ENCODE measurements at places on chromosomes 12 and 14. TPM values are rescaled to one million over a fixed set of nuclear protein-coding genes. Genes with fewer than 3 reads are reported as not detected.

PKP2 gene
- 49.9 TPM for total RNA-seq

CACNA2D4 gene
- total RNA-seq: not detected

PLD4 gene
- not detected for total RNA-seq

CLEC2D gene
- total RNA-seq: 7.1 TPM

DNA sequence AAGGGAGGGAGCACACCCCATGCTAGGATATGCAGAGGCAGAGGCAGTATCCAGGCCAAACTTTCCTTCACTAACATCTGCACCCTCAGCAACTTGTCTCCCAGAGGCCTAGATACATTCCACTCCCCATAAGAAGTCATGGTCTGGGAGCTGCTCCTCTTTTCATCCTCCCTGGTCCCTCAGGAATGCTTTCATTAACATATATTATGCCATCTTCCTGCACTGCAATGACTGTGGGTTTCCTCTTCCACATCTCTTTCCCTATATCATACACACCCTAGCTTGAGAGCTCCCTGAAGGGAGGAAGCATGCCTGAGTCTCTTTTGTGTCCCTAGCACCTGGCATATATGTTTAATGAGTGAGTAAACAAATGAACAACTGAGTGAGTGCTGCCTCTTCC is 8.6 kb downstream of the DDN start:
- peaks cover 92% of the 10 kb centered on the region for H3K27me3 ChIP-seq
- no peaks in the 10 kb centered on the region for H3K36me3 ChIP-seq
- H3K27ac ChIP-seq: no peak overlapping the region
- no peaks in the 10 kb centered on the region for H3K4me1 ChIP-seq

DNA sequence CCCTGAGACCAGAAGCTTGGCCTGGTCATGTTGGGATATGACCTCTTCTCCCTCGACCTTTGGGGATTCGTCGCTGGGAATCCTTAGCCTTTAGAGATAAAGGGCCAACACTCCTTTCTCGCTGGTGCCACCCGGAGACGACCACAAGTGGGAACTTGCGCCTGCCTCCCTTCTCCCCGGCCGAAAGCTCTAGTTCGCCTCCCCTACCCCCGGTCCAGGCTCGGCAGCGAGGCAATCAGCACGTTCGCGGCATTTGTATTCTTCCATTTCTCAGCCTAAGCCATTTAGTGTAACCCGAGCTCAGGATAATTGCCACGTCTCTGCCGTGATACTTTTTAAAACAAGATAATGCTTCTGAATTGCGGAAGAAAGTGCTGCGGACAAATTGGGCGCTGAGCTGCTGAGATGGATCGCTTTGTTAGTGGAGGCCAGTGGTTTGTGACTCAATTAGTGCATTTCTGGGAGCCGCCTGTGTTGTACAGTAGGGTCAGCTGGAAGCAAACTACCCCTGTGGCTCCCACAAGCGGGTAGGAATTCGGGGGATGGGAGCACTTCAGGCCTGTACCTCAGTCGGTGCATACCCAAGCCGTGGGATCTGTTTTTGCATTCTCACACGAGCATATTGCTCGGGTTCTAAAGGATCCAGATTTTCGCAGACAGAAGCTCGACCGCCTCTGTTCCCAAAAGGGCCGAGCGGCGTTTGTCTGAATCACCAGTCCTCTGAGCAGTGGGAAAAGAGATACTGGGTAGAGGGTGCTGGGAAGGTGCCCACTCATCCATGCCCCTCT is 6.8 kb upstream of the SIX1 start:
- no peak overlapping the region for H3K27ac ChIP-seq
- no peaks in the 10 kb centered on the region for H3K36me3 ChIP-seq
- peaks cover 60% of the 10 kb centered on the region for H3K4me1 ChIP-seq
- H3K4me3 ChIP-seq: peak overlapping the region; percentile 72

DNA sequence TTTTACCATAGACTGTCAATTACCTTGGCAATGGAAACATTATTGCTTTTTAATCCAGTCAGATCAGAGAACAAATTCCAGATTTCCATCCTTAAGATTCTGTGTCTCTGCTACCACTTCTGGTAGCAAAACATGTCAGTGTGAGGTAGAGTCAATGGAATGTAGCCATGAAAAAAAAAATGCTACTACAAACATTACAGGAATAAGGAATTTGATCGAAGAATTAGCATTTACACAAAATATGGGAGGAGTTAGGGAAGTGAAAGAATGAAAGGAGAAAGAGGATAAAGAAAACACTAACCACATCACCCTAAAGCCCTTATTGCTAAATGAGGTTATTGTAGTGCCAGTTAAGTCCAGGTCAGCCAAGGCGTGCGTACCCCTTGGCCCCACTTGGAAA is 9.2 kb downstream of the MED21 start:
- peaks cover 44% of the 10 kb centered on the region for H3K36me3 ChIP-seq
- H3K4me1 ChIP-seq: no peaks in the 10 kb centered on the region
- H3K4me3 ChIP-seq: no peak overlapping the region
- DNase-seq: no peak

DNA sequence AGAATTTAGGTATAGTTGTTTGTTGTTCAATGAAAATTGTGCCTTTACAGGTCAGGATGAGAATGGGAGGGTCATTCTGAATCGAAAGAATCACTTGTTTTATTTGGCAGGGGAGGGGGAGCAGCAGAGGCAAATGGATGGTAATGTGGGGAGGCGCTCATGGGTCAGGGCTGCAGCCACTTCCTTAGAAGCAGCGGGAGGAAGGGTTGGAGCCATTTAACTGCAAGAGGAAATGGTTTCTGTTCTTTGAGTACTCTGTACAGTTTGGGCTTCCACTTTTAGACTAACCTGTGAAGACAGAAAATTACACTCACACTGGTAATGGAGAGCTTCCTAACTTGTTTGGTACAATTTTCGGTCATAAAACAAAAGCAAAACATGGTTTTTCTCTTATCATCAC is 57.2 kb downstream of the PIWIL1 start:
- no peaks in the 10 kb centered on the region for H3K4me1 ChIP-seq
- no peak overlapping the region for H3K27ac ChIP-seq
- DNase-seq: no peak
- no peaks in the 10 kb centered on the region for H3K36me3 ChIP-seq

DNA sequence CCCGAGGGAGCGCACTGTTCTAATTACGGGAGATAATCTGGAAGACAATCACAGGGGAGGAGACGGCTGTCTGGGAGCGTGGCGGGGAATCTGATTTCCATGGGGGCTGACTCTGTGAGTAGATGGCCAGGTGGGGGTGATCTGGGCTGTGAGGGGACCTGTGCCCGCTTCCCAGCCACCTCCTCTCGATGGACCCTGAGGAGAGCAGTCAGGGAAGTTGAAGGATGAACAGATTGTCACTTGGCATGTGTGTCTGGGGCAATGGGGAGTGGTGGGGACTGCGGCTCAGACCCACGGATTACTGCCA is 22.6 kb downstream of the GALNT9 start:
- no peak for DNase-seq
- no peak overlapping the region for H3K27ac ChIP-seq
- H3K36me3 ChIP-seq: no peaks in the 10 kb centered on the region
- H3K27me3 ChIP-seq: no peaks in the 10 kb centered on the region
- H3K4me1 ChIP-seq: no peaks in the 10 kb centered on the region
- H3K4me3 ChIP-seq: no peak overlapping the region

DNA sequence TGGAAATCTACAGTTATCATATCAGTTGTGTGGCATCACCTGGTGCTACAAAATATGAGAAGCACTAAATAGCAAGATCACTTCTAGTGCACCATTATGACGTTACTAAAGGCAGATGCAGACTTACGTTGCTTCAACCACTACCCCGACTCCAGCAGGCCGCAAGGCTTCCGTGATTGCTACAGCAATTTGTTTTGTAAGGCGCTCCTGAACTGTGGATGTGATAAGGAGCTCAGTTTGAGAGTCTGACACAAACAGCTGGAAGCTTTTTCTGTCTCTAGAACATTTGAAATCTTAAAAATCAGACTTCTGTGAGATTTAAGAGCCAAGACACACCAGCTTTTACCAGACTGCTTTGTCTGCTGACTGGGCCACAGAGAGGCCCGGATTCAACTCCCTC is 57.0 kb downstream of the GCH1 start:
- no peak for DNase-seq
- no peak overlapping the region for H3K4me3 ChIP-seq
- no peak overlapping the region for H3K27ac ChIP-seq
- no peaks in the 10 kb centered on the region for H3K36me3 ChIP-seq

DNA sequence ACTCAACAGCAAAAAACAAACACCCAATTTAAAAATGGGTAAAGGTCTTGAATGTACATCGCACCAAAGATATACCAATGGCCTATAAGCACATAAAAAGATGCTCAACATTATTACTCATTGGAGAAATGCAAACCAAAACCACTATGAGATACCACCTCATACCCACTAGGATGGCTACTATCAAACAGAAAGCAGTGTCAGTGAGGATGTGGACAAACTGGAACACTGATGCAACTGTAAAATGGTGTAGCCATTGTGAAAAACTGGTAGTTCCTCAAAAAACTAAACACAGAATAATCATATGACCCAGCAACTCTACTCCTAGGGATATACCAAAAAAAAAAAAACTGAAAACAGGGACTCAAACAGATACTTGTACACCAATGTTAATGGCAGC is 49.3 kb downstream of the CDK17 start:
- H3K27me3 ChIP-seq: no peaks in the 10 kb centered on the region
- H3K36me3 ChIP-seq: no peaks in the 10 kb centered on the region
- no peak overlapping the region for H3K27ac ChIP-seq
- H3K4me1 ChIP-seq: 0 out of 2 replicates have a peak, but pooled peaks cover 3% of the 10 kb centered on the region
- no peak for DNase-seq

DNA sequence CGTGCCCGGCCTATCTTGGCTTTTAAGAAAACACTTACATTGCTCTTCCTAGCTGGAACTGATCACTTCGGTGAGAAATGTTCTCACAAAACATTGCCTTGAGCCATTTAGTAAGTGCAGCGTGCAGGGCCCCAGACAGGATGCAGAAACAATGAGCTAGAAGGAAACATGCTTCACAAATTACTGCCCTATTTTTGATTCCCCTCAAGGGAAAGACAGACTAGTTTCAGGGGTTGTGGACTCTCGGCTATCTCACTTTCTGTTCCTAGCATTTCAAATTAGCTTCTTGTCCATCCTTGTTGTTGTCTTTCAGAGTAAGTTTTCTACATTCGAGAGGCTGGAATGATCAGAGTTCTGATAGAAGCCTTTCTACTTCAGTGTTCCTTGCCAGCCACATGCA is 21.6 kb downstream of the TGFB3 start:
- H3K36me3 ChIP-seq: no peaks in the 10 kb centered on the region
- no peaks in the 10 kb centered on the region for H3K27me3 ChIP-seq
- no peak overlapping the region for H3K4me3 ChIP-seq
- H3K27ac ChIP-seq: no peak overlapping the region
- DNase-seq: no peak
- H3K4me1 ChIP-seq: no peaks in the 10 kb centered on the region

DNA sequence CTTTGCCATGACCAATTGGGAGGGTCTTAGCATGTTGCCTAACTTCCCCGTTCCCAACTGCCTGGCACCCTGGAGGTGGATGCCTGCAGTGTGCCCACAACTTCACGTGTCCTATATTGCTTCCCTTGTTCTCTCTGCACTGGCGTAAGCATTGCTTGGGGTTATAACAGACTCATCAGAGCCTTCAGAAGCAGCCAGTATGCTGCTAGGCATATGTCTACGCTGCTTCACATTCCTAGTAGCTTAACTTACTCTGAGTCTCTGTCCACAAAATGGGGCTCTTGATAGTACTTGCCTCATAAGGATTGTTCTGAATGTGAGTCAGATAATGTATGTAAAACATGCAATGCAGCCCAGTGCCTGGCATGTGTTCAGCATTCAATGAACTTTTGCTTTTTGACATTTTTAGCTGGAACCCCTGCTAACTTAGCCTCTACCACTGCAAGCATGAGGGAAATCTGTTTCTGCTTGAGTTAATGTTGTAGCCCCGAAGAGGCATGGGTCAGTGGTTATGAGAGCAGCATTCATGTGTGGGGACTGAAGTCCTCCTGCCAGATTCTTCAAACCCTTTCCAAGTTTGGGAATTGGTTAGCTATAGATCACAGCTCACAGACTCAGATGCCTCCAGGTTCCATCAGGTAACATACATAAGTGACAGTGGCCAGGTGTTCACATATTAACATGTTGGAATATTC is 2.8 kb downstream of the SLC5A8 start:
- H3K36me3 ChIP-seq: no peaks in the 10 kb centered on the region
- no peak overlapping the region for H3K27ac ChIP-seq
- no peak overlapping the region for H3K4me3 ChIP-seq
- peaks cover 43% of the 10 kb centered on the region for H3K27me3 ChIP-seq
- H3K4me1 ChIP-seq: no peaks in the 10 kb centered on the region

GRCh38 chr12:31057671-31058070 is 16.0 kb upstream of the DDX11 start:
- H3K27me3 ChIP-seq: no peaks in the 10 kb centered on the region
- H3K27ac ChIP-seq: no peak overlapping the region
- no peaks in the 10 kb centered on the region for H3K36me3 ChIP-seq
- no peaks in the 10 kb centered on the region for H3K4me1 ChIP-seq
- no peak for DNase-seq

DNA sequence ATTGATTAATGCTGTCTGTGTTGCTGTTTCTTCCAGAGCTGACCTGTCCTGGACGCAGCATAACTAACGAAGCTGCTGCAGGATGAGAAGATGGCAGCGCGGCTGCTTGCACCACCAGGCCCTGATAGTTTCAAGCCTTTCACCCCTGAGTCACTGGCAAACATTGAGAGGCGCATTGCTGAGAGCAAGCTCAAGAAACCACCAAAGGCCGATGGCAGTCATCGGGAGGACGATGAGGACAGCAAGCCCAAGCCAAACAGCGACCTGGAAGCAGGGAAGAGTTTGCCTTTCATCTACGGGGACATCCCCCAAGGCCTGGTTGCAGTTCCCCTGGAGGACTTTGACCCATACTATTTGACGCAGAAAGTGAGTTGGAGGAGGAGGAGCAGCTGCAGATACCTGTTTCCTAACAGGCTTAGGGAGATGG is 71.7 kb downstream of the SCN8A start:
- peaks cover 11% of the 10 kb centered on the region for H3K4me1 ChIP-seq
- DNase-seq: no peak
- H3K36me3 ChIP-seq: no peaks in the 10 kb centered on the region

DNA sequence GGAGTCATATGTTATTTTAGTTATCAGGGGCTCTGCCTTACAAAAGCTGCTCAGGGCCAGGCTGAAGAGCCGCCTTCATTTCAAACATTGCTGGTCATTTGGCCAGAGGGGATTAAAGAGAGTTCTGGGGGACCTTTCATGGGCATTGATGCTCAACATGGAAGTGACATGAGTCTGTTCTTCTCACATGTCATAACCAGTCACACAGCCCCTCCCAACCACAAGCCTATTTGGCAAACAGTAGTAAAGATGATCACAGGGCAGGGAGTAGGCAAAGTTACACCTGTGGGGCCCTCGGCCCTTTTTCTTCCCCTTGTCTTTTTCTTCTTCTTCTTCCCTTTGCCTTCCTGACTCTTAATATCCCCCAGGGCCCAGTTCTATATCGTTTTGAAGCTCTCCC is 33.3 kb downstream of the CFAP54 start:
- H3K4me3 ChIP-seq: no peak overlapping the region
- no peak overlapping the region for H3K27ac ChIP-seq
- no peaks in the 10 kb centered on the region for H3K36me3 ChIP-seq
- DNase-seq: no peak
- H3K27me3 ChIP-seq: no peaks in the 10 kb centered on the region
- peaks cover 8% of the 10 kb centered on the region for H3K4me1 ChIP-seq

- H3K27me3 ChIP-seq: peaks cover 17% of the 10 kb centered on the region
- no peaks in the 10 kb centered on the region for H3K36me3 ChIP-seq
- H3K4me3 ChIP-seq: no peak overlapping the region
- no peak overlapping the region for H3K27ac ChIP-seq
- no peak for DNase-seq
These were observed 3.4 kb downstream of the TXNRD1 start for GRCh38 chr12:104218935-104219334.

GRCh38 chr12:29743077-29743476 is 40.7 kb downstream of the TMTC1 start:
- no peaks in the 10 kb centered on the region for H3K27me3 ChIP-seq
- peaks cover 12% of the 10 kb centered on the region for H3K4me1 ChIP-seq
- no peak overlapping the region for H3K4me3 ChIP-seq
- no peak for DNase-seq

Data from GM23338 (cell line).